T-helper 22 cell (primary cell): ENCODE measurements at places on chromosomes 6 and 20.

DNA sequence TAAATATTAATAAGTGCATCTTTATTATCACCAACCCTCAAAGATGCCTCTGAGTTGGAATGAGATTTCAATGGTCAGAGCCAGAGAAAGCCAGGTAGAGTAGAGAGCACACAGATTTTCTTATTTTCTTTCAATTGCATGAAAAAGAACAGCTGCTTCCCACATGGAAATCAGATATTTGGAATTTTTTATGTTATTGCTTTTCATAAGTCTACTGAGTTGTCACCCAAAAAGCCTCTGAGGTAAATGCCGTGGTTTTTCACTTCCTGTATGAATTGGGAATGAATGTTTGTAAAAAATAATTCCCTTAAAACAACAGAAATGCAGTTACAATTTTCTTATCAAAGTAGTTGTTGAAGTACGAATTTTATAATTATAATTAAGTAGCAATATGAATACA is 563.1 kb downstream of the RFPL4B start:
- no peak for DNase-seq

DNA sequence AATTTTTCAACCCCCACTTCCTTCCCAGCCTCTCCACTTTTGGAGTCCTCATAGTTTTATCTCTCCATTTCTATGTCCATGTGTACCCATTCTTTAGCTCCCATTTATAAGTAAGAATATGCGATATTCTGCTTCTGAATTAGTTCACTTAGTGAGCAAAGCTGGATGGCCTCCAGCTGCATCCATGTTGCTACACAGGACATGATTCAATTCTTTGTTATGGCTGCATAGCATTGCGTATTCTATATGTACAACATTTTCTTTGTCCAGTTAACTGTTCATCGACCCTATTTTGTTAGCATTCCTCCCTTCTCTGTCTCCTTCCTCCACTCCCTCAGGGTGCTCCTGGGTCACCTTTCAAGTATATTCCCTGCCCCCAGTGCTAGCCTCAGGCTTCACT is 210.0 kb upstream of the SSTR4 start:
- DNase-seq, result no peak

- no peak for DNase-seq
These were observed 193.2 kb upstream of the SALL4 start for GRCh38 chr20:51995551-51995951.

- no peak for DNase-seq
These were observed 7.7 kb downstream of the PHIP start for GRCh38 chr6:79070206-79070825.

DNA sequence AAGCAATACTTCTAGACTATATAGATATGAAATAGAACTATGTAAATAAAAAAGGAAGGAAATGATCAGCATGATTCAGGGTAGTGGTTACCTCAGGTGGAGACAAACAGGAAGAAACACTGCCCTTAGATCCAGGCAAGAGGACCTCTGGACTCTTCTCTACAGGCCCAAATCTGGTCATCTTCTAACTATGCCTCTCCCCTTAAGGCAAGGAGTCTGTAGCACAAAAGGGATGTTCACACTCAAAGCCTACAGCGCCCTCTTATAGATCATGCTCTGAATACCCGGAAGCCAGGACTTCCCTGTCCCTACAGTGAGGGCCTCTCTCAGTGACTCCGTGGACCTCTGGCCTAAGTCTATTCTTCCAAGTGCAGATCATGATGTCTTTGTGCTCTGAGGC is 30.4 kb upstream of the HIVEP2 start:
- DNase-seq, result no peak

GRCh38 chr6:33688451-33689147 is 22.9 kb downstream of the UQCC2 start:
- no peak for DNase-seq

DNA sequence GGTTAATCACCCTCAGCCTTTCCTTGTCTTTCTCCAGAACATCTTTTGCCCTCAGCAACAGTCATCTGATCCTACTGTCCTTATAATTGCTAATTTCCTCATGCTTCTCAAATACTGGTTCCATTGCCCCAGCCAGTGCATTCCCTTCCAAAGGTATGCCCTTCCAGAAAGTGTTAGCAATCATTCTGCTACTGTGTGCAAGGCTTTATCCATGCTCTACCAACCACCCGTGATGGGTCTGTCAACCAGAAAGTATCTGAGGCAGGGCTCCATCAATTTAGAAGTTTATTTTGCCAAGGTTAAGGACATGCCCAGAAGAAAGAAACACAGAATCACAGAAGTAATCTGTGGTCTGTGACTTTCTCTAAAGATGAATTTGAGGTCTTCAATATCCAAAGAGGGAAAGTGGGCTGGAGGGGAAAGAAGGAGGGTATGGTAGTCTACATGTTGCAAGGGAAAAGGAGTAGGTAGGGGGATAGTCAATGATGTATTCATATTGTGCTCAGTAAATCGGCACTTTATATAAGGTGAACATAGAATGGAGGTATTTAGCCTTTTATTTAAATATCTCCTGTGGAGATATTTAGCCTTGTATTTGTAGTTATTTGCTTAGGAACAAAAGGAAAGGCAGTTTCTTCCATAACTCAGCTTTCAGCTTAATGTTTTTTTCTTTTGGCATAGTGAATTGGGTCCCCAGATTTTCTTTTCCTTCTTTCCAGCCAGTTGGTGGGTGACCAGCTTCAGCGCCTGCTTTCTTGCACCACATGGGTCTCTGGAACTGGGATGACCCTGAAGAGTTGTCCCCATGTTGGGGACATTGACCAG is 35.2 kb upstream of the PAQR8 start:
- no peak for DNase-seq

- no peak for DNase-seq
These were observed 66.0 kb downstream of the HS3ST5 start for GRCh38 chr6:114276783-114277182.
